ENCODE measurements at places on chromosomes 16 and 17.

DNA sequence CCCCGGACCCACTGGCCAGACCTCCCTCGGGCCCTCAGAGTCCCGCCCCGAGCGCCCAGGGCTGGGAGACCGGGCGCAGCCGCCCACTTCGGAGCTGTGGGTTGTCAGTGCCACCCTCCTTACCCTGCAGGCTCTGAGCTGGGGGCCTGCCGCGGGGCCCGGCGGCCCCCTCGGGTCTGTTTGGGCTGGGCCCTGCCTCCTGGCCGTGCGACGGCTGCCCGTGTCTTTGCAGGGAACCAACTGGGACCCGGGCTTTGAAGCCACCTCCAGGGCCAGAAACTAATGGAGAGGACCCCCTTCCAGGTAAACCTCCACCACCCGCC, 443 bp downstream of the TEDC2 start:
- no peak for DNase-seq

DNA sequence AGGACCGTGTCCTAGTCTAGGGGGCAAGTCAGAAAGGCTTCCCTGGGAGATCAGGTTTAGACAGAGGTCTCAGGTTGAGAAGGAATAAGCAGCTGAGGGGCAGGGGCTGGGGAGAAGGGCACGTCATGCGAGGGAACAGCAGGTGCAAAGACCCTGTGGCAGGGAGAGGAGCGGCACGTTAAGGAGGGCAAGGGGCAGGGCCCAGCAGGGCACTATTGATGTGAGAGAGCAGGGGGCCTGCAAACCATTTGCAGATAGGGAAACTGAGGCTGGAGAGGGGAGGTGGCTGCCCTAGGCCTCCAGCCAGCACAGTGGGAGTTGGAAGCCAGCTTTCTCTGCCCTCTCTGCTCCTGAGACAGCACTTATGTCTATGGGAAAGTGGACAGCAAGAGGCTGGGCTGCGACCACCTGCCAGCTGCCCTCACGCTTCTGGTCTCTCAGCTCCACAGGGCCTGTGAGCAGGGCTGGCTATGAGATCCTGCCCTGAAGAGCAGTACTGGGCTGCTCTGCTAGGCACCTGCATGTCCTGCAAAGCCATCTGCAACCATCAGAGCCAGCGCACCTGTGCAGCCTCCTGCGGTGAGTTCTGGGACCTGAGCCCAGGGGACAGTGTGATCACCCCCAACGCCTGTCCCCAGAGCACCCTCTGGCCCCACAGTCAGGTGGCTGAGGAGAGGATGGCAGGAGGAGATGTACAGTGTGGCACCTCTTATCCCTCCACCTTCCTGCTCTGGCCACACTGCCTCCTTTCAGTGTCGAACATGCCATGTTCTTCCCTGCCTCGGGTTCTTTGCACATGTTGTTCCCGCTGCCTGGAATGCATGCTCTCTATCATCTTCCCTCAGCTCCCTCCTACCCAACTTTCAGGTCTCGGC, 61.5 kb downstream of the USP22 start:
- no peak for DNase-seq

DNA sequence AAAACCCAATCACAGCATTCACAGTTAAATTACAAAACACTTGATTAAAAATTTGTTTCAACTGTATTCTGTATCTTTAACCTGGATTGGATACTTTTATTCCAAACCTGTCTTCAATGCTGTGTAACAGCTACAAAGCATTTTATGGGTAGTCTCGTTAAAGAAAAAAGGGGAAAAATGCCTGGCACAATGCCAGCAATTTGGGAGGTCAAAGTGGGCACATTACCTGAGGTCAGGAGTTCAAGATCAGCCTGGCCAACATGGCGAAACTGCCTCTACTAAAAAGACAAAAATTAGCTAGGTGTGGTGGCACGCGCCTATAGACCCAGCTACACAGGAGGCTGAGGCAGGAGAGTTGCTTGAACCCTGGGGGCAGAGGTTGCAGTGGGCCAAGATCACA, 4.0 kb downstream of the GNA13 start:
- no peak for DNase-seq

GRCh38 chr17:77507111-77507885, 366.5 kb downstream of the SEC14L1 start:
- DNase-seq, result no peak

GRCh38 chr17:27840688-27841087, 40.4 kb upstream of the NOS2 start:
- DNase-seq, result no peak

- DNase-seq, result no peak
These were observed 1.8 kb upstream of the PLSCR3 start for GRCh38 chr17:7396147-7396546.

DNA sequence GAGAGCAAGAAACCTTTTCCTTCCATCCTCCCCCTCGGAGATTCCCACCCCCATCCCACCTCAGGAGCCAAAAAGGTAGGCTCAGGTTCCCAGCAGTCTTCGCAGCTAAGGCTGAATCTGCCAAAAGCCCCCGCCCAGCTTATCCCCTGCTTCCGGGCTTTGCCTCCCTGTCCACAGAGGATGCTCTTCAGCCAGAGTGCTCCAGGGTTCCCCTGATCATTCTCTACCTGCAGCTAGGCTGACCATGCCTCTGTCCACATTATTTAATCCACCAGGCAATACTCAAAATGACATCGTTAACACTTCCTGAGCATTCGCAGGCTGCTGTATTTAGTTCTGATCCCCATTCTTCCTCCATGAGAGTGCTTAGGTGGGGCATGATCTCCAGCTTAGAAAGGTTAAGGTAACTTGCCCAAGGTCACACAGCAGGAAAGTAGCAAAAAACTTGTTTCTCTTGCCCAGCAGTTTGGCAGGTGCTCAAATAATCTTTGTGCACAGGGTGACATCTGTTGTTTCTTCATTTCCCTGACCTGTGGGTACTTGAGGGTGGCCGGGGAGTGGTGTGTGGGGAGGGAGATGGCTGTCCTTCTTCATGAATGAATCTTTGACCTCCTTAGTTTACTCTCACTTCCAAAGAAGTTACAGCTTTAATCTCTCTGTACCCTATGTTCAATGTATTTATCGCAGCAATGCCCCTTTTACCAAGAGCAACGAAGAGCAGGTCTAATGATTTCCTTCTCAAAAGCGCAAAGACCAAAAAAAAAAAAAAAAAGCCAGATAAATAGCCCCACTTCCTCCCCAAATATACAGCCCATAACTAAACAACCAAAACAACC, 848 bp upstream of the TBKBP1 start:
- DNase-seq, result no peak

- DNase-seq, result peak; percentile 9
These were observed 119.6 kb downstream of the ZFHX3 start for GRCh38 chr16:72928090-72928981.

DNA sequence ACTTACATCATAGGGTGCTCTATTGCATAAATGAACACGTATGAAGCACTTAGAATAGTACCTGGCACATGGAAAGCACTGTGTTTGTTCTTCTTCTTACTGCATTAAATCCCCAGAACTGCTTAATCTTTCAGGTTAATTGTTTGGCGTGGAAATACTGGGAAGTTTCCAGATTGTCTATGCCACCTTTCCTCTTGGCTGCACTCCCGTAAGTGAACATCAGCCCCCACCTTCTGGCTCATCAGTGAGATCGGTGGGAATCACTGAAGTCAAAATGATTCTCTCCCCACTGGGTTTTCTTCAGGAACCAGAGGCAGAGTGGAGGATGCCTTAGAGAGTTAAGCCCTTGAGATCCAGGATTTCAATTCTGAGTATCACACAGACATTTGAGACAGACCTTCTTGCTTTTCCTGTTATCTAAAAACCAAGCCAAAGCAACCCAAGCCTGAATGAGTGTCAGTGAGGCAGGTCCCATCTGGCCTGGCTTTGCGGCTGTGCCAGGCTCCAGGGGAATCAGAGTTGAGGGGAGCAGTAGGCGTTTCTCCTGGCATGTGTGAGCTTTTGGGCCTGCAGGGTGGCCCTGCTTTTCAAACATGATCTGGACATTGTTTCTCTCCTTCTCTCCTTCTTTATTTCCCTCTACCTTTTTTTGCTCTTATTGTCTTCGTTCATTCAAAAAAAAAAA, 59.1 kb downstream of the OTOA start:
- DNase-seq, result no peak

DNA sequence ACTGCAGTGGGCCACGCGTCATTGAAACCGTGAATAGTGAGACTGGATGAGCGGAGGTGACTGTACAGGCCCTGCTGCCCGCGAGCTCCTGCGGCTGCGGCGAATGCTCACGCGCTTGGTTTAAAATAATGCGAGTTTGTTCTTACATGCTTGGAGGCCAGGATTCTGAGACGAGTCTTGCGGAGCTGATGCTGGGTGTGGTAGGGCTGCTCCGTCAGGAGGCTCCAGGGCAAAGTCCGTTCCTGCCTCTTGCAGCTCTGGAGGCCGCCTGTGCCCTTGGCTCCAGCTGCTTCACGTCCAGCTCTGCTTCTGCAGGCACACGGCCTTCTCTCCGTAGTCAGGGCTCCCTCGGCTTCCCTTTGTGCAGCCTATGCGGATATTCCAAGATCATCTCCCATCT, 9.5 kb downstream of the ACSF3 start:
- no peak for DNase-seq

GRCh38 chr16:69561901-69562300, 3.9 kb upstream of the NFAT5 start:
- no peak for DNase-seq

DNA sequence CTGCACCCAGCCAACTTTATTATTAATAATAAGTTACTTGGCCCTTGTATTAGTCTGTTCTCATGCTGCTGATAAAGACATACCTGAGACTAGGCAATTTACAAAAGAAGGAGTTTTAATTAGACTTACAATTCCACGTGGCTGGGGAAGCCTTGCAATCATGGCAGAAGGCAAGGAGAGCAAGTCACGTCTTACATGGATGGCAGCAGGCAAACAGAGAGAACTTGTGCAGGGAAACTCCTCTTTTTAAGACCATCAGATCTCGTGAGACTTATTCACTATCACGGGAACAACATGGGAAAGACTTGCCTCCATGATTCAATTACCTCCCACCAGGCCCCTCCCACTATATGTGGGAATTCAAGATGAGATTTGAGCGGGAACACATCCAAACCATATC, 47.7 kb downstream of the SYT17 start:
- DNase-seq, result no peak

DNA sequence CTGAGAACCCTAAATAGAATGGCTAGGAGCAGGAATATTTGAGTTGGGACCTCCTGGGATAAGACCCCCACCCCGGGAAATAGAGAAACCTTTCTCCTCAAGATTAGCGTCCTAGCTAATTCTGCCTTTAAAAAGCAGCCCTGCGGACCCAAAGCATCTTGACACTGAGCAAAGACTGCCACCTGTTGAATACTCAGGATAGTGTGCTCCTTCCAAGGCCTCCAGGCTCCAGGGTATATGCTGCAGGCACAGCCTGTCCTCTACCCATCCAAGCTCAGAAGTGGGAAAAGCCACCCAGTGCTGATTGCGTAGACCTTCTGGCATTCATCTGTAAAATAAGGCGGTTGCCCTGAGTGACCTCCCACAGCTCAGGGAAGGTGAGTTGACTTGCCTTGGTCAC, 456.2 kb upstream of the DYNLRB2 start:
- DNase-seq, result peak; percentile 1

- no peak for DNase-seq
These were observed 75.7 kb upstream of the TMEM132E start for GRCh38 chr17:34503528-34504195.

- DNase-seq, result no peak
These were observed 112.0 kb downstream of the NPIPB5 start for GRCh38 chr16:22622703-22623102.
